ENCODE measurements at places on chromosomes 6 and 20. TPM values are rescaled to one million over a fixed set of nuclear protein-coding genes. Genes with fewer than 3 reads are reported as not detected.

Gene BPI
- total RNA-seq: not detected

GRCh38 chr6:111745186-111745585, 128.1 kb downstream of the FYN start:
- H3K27ac ChIP-seq: peak overlapping the region; percentile 83
- no peaks in the 10 kb centered on the region for H3K27me3 ChIP-seq
- no peaks in the 10 kb centered on the region for H3K36me3 ChIP-seq
- no peak for DNase-seq
- H3K4me3 ChIP-seq: no peak overlapping the region
- H3K4me1 ChIP-seq: peaks cover 84% of the 10 kb centered on the region

Gene GRIK2
- 11.3 TPM for total RNA-seq

DNA sequence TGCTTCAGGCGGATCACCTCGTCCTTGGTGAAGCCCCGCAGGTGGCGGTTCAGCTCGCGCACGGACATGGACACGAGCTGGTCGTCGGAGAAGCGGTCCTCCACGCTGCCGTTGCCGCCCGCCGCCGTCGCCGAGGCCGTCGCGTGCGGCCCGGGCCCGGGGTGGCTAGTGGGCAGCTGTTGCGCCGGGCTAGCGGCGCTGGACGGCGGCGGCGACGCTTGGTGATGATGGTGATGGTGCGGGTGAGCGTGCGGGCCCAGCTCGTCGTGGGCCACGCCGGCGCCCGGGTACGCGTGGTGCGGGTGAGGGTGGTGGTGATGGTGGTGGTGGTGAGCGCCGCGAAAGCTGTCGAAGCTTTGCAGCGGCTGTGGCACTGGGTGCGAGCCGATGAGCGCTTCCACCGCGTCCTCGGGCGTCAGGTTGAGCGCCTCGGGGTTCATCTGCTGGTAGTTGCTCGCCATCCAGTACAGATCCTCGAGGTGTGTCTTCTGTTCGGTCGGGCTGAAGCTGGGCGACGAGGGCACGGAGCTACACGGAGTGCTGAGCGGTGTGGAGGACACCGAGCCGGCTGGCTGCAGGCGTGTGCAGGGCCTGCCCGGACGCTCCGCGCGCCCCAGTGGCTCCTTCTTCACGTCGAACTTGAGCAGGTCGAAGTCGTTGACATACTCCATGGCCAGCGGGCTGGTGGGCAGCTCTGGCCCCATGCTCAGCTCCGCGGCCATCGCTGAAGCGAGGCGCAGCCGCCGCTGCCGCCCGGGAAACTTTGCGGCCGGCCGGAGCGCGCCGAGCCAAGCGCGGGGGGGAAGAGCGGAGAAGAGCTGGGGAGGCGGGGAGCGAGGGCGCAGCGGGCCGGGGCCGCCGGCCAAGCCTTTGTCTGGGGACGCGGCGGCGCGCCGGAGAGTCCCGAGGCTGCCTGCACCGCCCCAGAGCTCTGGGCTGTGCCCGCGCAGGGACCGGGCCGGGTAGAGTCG, 622 bp downstream of the MAFB start:
- DNase-seq: no peak
- peaks cover 8% of the 10 kb centered on the region for H3K36me3 ChIP-seq
- H3K27ac ChIP-seq: peak overlapping the region; percentile 99
- peaks cover 78% of the 10 kb centered on the region for H3K27me3 ChIP-seq
- H3K4me3 ChIP-seq: peak overlapping the region; percentile 76
- H3K4me1 ChIP-seq: peaks cover 66% of the 10 kb centered on the region

Gene PNLDC1
- 0.33 TPM for total RNA-seq

Gene OR2H2
- not detected for total RNA-seq

DNA sequence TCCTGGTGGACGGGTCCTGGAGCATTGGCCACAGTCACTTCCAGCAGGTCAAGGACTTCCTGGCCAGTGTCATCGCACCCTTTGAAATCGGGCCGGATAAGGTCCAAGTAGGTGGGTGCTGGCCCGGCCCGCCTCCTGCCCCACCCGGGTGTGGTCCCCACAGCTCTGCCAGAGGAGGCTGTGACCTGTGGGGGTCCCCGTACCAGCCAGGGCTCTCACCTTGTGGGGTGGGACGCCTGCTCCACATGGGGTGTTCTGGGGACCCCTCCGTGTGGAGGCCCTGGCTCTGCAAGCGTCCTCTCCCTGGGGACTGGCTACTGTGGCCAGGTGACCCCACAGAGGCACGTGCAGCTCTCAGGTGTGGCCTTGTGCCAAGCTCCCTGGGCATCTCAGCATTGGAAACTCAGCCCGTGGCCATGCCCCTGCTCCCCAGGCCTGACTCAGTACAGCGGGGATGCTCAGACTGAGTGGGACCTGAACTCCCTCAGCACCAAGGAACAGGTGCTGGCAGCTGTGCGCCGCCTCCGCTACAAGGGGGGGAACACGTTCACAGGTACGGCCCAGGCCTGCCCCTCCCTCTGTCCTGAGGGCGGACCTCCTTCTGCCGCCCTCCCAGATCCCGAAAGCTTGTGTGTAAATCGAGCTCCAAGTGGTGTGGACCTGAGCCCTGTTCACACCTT, 14.7 kb downstream of the COL20A1 start:
- H3K4me1 ChIP-seq: peaks cover 7% of the 10 kb centered on the region

Gene CLVS2
- 0.05 TPM for total RNA-seq

- H3K4me1 ChIP-seq: no peaks in the 10 kb centered on the region
- no peak overlapping the region for H3K4me3 ChIP-seq
- H3K27me3 ChIP-seq: no peaks in the 10 kb centered on the region
Measured at GRCh38 chr6:6966569-6966968, 141.2 kb upstream of the RREB1 start.

DNA sequence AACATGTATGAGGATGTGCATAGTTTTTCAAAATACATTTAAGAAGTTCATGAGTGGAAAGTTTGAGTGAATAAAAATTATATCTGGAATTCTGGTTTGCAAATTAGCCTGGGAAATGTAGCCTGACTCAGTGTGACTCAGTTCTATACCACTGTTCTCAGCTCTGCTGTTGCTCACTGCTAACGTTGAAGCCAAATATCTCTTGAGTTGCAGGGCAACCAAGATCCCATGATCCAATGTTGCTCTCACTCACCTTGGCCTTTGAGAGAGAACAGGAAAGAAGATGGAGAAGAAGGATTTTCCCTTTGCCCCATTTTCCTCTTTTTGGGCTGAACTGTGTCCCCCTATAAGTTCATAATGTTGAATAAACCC, 28.9 kb downstream of the PSMB9 start:
- no peak for DNase-seq
- peaks cover 14% of the 10 kb centered on the region for H3K27me3 ChIP-seq

Gene ZDHHC14
- 10.0 TPM for total RNA-seq

DNA sequence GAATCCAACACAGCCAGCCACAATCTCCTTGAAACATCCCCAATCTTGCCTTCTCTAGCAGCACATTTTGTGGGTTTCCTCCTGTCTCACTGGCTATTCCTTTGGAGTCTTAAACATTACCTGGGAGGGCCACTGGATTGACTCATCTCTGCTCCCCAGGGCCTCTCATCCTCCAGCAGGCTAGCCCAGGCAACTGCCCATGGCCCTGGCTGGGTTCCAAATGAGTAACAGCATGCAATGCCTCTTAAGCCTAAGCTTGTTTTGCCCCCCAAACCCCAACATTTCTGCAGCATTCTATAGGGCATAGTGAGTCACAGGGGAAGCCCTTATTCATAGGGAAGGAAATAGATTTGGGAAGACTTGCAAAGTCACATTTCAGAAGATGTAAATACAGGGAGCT, 204.9 kb downstream of the FOXA2 start:
- H3K4me3 ChIP-seq: no peak overlapping the region
- no peaks in the 10 kb centered on the region for H3K4me1 ChIP-seq
- H3K36me3 ChIP-seq: no peaks in the 10 kb centered on the region

DNA sequence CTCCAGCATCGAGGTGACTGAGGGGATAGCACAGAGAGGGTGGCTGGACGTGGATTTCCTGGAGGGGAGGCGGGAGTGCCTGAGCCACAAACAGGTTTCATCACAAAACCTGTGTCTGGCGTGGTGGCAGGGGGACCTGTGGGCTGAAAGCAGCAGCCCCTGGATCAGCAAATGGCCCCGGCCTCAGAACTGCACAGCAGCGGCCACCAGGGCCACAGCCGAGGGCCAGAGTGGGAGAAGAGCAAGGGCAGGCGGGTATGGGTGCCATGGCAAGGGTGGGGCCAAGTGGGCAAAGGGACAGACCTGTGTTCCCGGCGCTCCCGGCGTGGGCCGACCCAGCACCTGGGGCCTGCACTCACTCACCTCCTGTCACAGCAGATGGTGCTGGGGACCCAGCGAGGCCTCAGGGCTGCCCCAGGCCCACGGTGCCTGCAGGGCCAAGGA, 19.0 kb downstream of the NTSR1 start:
- no peak overlapping the region for H3K4me3 ChIP-seq
- H3K36me3 ChIP-seq: no peaks in the 10 kb centered on the region
- DNase-seq: peak; percentile 7
- H3K4me1 ChIP-seq: no peaks in the 10 kb centered on the region

DNA sequence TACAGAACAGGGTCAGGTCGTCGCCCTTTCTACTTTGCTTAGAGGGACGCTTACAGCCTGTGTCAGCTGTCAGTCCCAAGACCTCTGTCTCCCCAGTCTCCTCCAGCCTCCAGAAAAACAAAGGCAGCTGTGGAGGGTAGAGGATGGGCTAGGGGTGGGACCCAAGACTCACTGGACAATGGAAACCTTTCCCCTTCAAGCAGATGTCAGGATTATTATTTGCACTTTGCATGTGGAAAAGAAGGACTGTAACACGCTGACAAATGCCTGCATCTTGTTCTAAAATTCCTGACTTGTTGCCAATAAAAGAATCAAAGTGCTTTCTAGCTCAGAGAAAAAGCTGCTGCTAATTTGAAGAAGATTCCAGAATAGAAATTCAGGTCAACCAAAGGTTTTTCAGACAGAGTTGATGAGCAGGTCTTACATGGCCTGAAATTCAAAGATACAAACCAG, 58.7 kb downstream of the SNX5 start:
- H3K27me3 ChIP-seq: no peaks in the 10 kb centered on the region
- DNase-seq: no peak
- H3K27ac ChIP-seq: peak overlapping the region; percentile 60
- H3K4me3 ChIP-seq: no peak overlapping the region
- H3K36me3 ChIP-seq: no peaks in the 10 kb centered on the region
- H3K4me1 ChIP-seq: peaks cover 26% of the 10 kb centered on the region

GRCh38 chr20:44526129-44526528, 4.3 kb upstream of the SERINC3 start:
- no peak for DNase-seq
- peaks cover 13% of the 10 kb centered on the region for H3K4me1 ChIP-seq
- H3K27me3 ChIP-seq: no peaks in the 10 kb centered on the region
- no peak overlapping the region for H3K4me3 ChIP-seq
- no peak overlapping the region for H3K27ac ChIP-seq

DNA sequence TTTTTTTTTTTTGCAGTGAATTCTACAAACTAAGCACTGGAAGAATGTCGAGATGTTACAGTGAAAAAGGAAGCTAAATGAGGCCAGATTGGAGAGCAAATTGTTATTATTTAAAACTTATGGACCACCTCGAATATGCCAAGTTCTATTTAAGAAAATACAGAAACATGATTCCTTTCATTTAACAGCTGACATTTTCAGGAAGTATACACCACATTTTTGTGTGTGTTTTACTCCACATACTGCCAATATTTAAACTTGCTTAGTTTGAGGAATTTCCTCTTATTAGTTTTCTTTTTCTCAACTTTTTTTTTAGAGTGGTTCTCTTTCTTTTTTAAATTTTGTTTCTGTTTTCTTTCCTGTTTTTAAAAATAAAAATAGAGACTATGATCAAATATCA, 37.0 kb upstream of the GCLC start:
- no peak overlapping the region for H3K27ac ChIP-seq
- H3K4me1 ChIP-seq: no peaks in the 10 kb centered on the region
- no peaks in the 10 kb centered on the region for H3K36me3 ChIP-seq
- no peaks in the 10 kb centered on the region for H3K27me3 ChIP-seq
- no peak overlapping the region for H3K4me3 ChIP-seq
- no peak for DNase-seq

DNA sequence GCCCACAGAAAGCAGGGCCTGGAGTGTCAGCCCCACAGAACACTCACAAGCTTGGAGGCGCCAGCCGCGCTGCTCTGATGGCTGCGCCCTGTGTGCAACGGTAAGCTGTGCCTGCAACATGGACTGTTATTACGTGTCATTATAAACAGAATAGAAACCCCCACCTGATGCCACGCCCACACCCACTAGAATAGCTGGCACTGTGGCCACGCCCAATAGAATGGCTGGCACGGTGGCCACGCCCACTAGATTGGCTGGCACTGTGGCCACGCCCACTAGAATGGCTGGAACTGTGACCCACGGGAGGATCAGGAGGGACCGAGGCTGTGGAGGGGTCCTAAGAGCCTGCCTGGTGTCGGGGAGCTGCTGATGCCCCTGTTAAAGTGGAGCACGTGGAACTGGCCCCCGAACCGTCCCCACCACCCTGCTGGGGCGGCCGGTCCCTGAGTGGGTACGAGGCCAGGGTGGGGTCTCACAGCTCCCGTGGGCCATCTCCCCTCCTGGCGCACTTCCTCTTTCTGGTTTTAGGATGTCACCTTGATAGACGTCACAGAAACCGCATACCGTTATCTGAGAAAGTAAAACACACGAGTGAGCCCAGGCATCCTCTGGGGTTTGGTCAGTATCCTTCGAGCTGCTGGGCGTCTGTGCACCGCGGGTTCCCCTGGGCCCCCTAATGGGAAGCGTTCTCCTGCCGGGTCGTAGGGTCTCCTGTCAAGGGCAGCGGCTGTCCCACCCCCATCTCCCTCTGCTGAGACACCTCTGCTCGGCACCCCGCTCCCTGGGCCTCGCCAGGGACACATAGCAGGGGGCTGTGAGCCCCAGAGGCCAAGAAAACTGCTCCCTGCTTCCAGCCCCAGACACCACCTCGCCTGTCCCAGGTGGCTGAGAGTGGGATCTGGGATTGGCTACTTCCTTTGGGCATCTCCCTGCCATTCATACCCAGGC, 25.4 kb downstream of the SLC17A9 start:
- peaks cover 100% of the 10 kb centered on the region for H3K27me3 ChIP-seq
- H3K4me1 ChIP-seq: peaks cover 6% of the 10 kb centered on the region
- no peak overlapping the region for H3K27ac ChIP-seq
- H3K36me3 ChIP-seq: no peaks in the 10 kb centered on the region
- no peak overlapping the region for H3K4me3 ChIP-seq
- DNase-seq: no peak

DNA sequence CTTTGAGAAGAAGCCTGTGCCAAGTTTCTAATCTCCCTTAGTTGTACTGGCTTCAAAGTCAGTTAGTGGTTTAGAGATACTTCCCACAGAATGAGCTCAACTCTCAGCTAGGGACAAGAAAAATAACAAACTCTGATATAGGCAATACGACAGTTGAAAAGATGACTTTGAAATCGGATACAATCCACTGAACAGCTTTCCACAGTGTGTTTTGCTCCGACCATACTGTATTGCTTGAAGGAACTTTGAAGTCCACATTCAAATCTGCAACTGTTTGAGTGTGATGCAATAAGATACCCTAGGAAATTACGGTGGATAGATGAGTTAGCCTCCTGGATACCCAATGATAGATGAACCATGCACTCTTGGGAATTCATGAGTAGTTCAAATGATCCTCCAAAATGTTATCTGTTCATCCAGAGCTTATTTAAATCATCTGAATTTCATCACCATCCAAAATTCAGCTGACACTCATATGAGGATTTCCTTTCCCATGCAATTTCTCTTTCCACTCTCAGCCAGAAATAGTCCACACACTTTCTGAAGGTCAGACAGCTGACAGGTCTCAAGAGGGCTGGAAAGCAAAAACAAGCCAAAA, 443.8 kb downstream of the HAO1 start:
- H3K4me1 ChIP-seq: no peaks in the 10 kb centered on the region
- no peak overlapping the region for H3K4me3 ChIP-seq
- H3K27me3 ChIP-seq: no peaks in the 10 kb centered on the region
- H3K36me3 ChIP-seq: no peaks in the 10 kb centered on the region
- H3K27ac ChIP-seq: no peak overlapping the region

Data from left ventricle myocardium inferior (tissue), 1 donor.